ENCODE measurements at places on chromosomes 12 and 14. TPM values are rescaled to one million over a fixed set of nuclear protein-coding genes. Genes with fewer than 3 reads are reported as not detected.

PDZRN4 gene
- 46.9 TPM for total RNA-seq

- no peak for DNase-seq
Measured at GRCh38 chr12:41013881-41014642, 174.1 kb upstream of the PDZRN4 start.

GRCh38 chr14:38016497-38016896 is 191.2 kb upstream of the SSTR1 start:
- DNase-seq, result no peak

DNA sequence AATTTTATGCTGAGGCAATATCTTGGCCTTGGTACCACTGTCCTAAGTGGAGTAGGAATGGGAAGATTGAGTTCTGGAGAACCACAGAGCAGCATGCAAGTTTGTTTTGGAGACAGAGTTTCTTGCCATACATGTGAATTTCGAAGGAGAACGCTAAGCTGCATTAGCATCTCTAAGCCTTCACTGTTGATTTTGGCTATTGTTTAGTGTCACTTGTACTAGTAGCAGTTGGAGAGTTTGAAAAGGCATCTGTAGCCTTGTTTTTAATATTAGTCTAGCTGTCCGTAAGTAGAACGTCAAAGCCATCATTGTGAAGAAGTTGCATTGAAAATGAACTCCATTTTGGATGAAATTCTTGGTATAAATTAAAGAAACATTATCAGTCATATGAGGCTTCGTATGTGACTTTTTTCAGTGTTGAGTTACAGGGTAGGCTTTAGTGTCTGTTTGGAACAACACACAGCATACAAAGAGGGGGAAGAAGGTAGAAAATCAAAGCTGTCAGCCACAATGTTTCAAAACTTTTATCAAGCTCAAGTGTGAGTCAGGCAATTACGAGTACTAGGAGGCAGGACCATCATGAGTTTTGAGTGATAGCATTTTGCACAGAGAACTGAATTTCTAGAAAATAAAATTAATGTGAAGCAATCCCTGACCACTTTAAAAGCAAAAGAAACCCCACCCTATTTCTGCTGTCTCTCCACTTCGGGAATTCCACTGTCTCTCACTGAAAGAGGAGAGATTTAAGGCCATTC is 70.2 kb upstream of the NAV3 start:
- DNase-seq, result no peak

DNA sequence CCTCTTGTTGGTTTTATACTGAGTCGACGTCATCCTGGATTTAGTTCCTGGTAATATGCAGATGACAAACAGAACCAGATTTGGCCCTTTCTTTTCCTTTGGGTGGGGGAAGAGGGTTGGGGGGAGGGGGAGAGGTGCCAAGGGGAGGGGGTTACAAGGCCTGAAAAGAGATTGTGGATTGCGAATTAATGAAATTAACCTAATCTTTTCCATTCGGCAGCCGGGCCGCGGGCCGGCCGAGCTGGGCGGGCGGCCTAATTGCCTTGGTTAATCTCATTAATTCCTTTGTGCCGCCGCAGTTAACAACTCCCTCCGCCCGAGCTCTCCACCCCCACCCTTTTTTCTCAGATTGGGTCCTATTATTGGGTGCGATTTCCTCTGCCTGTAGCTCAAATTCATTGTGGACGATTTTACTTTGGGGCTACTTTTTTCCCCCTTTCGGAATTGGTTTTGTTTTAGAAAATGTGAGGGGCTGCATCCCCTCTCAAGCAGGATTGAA is 387 bp upstream of the GSC start:
- DNase-seq, result no peak

DNA sequence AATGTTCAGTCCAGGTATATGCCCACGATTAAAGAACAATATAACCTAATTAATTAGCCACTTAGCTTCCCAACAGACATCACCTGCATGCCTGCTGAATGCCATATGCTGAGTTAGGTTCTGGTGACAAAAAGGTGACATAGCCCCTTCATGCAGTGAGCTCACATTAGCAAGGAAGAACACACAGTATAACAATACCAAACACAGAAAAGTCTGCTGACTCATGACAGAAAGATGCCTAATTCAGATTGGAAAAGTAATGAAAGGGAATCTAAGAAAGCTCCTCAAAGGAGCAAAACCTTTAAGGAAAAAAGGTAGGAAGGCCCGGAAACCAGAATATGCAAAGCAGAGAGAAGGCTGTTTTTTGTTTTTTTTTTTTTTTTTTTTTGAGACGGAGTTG is 59.0 kb downstream of the FERMT2 start:
- no peak for DNase-seq

RASAL1 gene
- 4.9 TPM for total RNA-seq

TMEM63C gene
- 8.6 TPM for total RNA-seq
